Right renal cortex interstitium (tissue), 3 donors: ENCODE measurements at places on chromosomes 4 and X. TPM values are rescaled to one million over a fixed set of nuclear protein-coding genes. Genes with fewer than 3 reads are reported as not detected.

The TTC29 gene
- polyA plus RNA-seq: 1.6 TPM

The EVC gene
- 36.2 TPM for polyA plus RNA-seq

The SCML1 gene
- 15.9 TPM for polyA plus RNA-seq

The POLA1 gene
- 18.5 TPM for polyA plus RNA-seq

The TSPAN5 gene
- 25.7 TPM for polyA plus RNA-seq

The FOXR2 gene
- not detected for polyA plus RNA-seq

The CACNA1F gene
- 0.17 TPM for polyA plus RNA-seq

The IL21 gene
- not detected for polyA plus RNA-seq

The SPOCK3 gene
- 15.6 TPM for polyA plus RNA-seq

The MXRA5 gene
- polyA plus RNA-seq: 8.6 TPM

- DNase-seq: no peak
Measured at GRCh38 chr4:5839751-5840674, 52.9 kb downstream of the CRMP1 start.

GRCh38 chrX:23840674-23841073 lies 57.7 kb downstream of the SAT1 start:
- DNase-seq: no peak

- DNase-seq: no peak
Measured at GRCh38 chr4:76155979-76156378, 7.8 kb upstream of the NUP54 start.

GRCh38 chrX:43882294-43882681 lies at the start of gene MAOB:
Gene MAOB, minus strand, starts transcription at chrX:43882450. Its CDS starts 151 bp downstream, at chrX:43882299.
- DNase-seq: no peak

GRCh38 chr4:7161721-7162214 lies 30.6 kb upstream of the SORCS2 start:
- no peak for DNase-seq

GRCh38 chrX:44747317-44747716 lies 96.5 kb upstream of the DUSP21 start:
- no peak for DNase-seq

DNA sequence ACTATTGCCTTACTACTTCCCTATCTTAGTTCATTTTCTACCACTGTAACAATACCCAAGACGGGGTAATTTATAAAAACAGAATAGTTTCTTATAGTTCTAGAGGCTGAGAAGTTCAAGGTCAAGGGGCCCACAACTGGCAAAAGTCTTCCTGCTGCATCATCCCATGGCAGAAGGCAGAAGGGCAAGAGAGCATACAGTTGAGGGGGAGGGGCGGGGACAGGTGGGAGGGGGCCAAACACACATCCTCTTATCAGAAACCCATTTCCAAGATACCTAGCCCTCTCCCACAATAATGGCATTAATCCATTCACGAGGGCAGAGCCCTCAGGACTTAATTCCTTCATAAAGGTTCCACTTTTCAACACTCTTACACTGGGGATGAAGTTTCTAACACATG lies 690.2 kb downstream of the ADGRL3 start:
- DNase-seq: no peak

- DNase-seq: no peak
Measured at GRCh38 chrX:10011261-10011931, 44.2 kb downstream of the CLDN34 start.

- no peak for DNase-seq
Measured at GRCh38 chr4:179372242-179372641, 1930.0 kb upstream of the AGA start.

DNA sequence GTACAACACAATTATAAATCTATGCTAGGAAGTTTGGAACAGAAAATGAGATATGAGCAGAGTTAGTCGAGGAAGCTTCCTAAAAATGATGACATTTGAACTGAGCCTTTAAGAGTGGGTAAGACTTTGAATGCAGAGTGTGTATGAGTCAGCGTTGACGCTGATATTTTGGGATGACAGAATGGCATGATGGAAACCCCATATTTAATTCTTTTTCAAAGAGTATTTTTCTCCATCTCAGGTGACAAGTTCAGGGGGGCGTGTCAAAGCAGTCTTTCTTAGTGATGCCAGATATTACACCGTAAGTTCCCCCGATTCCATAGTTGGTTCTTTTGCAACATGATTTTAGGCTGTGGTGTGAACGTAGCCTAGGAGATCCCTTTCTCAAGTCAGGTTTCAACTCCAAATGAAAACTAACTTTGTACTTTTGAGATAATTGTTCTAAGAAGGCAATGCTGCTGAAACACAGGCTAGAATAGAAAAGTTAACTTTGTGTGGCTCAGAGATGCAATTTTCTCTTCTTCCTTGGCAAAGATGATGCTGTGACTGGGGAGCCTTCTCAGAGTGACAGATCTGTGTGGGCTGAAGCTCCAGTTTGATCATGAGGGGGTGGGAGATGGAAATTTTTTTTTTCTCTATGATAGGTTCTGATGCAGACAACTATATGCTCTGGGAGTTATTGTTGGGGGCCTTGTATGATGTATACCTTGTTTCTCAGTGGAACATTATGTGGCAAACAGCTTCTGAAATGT lies 59.2 kb downstream of the GLUD2 start:
- DNase-seq: no peak

GRCh38 chr4:173857828-173858227 lies 327.8 kb upstream of the HAND2 start:
- no peak for DNase-seq

DNA sequence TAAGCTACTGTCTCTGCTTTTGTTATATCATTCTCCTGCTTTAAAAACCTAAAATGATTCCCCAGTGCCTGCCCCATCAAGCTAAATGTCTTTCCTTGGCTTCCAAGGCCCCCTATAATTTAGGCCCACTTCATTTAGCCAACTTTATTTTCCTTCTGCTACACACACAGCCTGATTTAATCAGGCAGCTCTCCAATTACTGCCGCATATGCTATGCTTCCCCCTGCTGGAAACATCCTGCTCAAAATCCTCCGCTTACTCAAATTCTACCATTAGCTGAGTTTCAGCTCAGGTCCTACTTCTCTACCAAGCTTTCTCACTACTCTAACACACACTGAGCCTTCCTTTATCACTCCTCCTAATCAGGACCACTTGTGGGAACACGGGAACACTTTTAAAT lies 17.0 kb downstream of the LAMP2 start:
- DNase-seq: no peak

DNA sequence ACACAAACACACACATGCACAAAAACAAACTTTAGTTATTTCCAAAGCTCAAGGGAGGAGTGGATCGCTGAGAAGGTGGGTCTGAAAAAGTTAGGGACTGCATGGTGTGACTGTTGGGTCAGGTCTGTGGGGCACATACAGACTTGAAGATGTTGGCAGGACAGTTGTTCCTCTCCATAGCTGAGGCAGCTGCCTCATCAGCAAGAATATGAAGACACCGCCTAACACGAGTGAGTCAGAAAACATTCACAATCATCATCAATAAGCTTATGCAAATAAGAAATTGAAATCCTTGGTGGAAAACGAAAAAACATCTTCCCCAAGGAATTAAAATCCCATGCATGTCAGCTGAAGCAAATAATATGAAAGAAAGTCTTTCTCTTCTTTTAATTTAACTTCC lies 148.0 kb downstream of the COL25A1 start:
- DNase-seq: no peak

DNA sequence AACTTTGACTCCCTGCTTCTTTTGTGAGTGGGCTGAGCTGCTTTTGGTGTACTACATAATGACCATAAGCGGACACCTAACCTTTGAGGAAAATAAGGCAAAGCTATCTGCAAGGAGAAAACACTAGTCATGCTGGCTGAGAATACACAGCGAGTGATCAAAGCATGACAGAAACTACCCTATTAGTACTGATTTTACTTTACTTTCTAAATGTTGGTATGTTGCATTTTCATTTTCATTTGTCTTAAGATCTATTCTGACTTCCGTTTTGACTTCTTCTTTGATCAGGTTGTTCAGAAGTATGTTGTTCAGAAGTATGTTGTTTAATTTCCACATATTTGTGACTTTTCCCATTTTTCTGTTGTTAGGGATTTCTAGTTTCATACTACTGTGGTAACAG lies 361.1 kb downstream of the TRAM1L1 start:
- no peak for DNase-seq

DNA sequence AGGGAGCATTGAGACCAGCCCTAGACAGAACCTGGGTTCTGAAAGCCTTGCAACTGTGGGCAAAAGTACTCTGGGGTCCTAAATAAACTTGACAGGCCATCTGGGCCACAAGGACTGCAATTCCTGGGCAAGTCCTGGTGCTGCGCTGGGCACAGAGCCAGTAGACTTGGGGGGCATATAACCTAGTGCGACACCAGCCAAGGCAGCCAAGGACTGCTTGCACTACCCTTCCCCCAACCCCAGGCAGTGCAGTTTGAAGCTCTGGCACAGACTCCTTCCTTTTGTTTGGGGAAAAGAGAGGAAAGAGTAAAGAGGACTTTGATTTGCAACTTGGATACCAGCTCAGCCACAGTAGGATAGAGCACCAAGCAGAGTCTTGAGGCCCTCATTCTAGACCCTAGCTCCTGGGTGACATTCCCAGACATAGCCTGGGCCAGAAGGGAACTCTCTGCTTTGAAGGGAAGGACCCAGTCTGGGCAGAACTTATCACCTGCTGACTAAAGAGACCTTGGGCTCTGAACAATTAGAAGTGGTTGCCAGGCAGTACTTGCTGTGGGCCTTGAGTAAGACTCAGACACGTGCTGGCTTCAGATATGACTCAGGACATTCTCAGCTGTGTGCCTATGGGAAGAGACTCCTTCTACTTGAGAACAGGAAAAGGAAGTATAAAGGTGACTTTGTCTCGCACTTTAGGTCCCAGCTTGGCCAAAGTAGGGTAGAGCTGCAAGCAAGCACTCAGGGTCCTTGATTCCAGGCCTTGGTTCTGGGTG lies 522.8 kb downstream of the GLUD2 start:
- DNase-seq: no peak

GRCh38 chrX:19030805-19031204 lies 46.9 kb upstream of the PHKA2 start:
- DNase-seq: no peak

- no peak for DNase-seq
Measured at GRCh38 chr4:98632258-98632657, 26.2 kb downstream of the TSPAN5 start.

DNA sequence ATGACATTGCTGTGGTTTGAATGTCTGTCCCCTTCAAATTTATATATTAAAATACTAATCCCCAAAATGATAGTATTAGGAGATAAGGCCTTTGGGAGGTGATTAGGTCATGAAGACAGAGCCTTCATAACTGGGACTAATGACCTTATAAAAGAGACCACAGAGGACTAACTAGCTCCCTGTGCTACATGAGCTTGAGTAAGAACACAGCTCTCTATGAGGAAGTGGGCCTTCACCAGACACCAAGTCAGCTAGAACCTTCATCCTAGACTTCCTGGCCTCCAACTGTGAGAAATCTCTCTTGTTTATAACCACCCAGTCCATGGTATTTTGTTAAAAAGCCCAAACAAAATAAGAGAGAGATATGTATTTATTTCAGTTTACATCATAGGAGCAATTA lies 242.2 kb upstream of the CTSO start:
- DNase-seq: no peak

- no peak for DNase-seq
Measured at GRCh38 chr4:99856166-99856565, 38.1 kb downstream of the LAMTOR3 start.

DNA sequence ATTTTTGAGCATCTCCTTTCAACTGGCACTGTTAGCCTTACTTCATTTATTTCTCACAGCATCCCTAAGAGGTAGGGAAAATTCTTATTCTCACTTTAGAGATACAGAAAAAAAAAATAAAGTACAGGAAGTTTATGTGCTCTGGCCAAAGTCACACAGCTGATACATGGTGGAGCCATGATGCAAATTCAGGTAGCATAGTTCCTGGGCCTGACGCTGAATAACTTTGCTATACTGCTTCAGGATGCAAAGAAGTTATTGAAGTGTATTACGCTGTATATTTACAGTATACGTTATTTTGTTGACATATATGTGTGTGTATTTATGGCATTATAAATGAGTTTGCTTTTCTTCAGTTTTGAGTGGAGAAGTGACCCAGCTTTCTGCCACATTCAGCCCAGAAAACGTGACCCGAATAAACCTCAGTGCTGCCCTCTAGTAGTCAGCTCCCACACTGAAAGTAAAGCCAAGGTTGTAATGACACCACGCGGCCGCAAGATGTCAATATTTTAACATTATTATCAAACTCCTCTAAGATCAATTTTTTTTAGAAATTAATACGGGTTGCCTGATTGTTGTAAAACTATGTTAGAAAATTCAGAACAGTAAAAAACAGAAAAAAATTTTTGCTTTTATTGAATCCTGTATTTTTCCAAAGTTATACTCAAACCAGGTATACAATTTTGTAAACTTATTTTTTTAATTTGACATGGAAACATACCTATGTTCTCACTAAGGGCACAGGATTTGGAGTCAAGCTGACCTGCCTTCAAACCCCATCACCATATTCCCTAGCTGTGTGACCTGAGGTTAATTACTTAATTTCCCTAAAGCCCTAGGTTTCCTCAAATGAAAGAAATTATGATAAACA lies 3.8 kb upstream of the GUCY2F start:
- peak; percentile 27 for DNase-seq

- no peak for DNase-seq
Measured at GRCh38 chr4:2337131-2337723, 75.3 kb upstream of the MXD4 start.

DNA sequence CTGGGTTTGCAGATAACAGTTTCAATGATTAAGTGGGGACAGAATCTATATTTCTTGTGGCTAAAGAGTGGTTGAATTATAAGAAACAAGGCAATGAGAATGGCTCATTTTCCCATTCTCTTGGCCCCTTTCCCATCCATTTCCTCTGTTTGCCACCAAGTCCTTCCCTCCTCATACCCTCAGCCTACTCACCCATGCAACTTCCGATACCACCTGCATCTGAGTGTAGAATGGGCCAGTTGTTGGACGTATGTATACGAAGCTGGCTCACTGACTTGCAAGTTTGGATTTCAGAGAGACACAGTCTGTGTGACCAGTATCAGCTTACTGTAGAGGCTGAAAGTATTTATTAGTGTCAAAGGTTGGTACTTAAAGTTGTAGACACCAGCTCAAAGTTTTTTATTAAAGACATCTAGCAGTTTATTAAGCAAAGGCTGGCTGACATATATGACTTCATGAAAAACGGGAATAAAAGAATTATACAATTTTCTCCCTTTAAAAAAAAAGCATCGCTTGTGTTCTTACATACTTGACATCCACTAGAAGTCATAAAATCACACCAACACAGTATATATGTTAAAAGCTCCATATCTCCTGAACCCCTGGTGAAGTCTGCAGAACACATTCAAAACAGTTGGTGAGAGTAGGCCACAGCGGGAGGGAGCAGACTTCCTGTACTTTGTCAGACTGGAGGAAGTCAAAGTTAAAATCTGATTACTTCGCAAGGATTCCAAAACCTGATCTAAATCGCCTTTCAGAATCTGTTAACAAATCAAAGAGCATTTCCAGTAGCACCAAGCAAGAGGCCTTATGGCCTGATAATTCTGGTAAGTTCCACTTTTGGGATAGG lies 22.4 kb upstream of the STIM2 start:
- DNase-seq: no peak

DNA sequence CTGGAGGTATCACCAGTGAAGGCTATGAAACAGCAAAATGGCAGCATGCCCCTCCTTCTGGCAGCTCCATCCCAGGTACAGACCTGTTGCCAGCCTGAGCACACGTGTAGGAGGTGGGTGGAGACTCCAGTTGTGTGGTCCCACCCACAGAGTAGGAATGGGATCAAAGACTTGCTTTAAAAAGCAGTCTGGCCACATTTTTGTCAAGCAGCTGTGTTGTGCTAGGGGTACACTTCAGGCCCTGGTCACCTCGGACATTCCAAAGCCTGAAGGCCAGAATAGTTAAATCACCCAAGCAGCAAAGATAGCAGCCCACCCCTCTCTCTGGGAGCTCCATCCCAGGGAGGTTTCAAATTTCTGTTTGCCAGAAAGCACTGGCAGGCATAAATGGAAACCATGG lies 20.3 kb upstream of the AMBN start:
- DNase-seq: no peak
